ENCODE measurements at places on chromosomes 7 and 10.
A peak's percentile ranks its signal among the peaks of the same experiment; 100 is the strongest.

DNA sequence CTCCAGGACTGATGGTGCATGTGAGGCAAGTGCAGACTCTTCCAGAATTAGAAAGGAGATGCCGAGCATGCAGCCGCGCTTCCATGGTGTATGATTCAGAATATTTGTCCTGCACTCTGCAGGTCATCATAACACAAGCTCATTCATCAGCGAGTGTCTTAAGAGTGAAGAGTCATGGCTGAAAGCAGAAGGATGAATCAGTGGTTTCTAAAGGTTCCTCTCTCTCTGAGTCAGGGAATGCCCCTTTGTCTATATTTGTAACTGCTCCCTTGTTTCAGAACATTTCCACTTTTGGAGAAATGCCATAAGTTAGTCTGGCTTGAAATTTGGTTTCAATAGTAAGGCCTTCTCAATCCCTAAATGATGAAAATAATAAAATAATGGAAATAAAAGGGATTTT, 52.3 kb downstream of the HECW1 start:
- DNase-seq, result no peak

- no peak for DNase-seq
These were observed 657.7 kb upstream of the MBL2 start for GRCh38 chr10:53430127-53430891.

DNA sequence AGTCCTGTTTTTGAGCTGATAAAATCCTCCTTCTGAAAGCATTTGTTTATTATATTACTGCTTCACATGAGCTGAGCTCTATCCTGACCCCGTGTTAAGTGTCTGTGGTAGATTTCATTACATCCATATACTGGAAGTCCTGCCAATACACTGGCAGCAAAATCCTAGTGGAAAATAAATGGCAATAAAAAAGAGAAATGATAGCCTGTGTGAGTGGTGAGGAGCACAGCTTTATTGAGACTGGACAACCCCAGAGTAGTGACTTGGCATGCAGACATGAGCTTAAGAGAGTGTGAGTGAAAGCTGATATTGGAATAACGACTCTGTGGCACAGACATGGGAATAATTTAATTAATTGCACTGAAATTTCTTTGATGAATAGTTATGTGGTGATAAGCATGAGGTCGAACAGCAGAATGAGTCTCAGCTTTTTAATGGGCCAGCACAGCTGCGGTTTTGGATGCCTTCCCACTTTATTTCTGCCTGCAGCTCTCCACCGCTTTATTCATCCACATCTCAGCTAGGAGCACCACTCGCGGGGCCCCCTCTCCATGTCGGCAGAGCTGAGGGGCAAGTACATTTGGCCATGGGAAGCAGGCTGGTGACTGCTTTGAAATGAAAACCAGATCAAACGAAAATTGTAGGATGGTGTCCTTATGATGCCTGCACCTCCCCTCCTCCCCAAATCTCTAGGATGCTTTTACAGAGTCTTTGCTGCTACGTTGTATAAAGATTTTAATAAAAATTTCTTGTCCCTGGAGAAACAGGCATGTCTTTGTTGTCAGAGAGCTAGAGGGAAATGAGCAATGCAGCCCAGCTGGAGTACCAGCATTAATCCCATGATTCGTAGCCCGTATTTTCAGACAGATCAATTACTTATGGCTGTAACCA, 494.3 kb downstream of the AUTS2 start:
- DNase-seq, result no peak

DNA sequence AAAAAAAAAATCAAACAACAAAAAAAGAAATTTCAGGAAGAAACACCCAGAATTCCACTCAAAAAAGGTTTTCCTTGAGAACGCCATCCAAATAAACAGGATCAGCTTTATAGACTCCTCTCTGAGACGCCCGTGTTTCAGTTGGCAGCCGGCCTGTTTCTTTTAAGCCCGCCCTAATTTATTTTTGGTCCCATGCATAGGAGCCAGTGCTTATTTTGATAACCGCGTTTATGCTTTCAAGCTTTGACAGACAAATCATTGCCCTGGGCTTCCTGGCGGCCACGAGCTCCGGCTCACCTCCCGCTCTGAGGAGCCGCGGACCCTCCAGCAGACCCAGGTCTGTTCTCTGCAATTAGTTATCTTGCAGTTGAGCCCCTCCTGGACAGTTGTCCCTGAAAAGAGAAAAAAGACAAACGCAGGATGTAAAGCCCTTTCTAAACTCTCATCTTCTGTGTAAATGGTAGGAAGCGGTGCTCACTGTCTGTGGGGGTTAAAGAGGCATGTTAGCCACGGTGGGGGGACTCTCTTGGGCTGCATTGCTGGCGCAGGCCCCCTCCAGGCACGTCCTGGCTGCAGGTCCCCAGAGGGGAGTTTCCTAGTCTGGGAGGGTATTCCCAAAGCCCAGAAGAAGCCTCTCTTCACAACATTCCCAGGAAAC, 22.2 kb upstream of the UNCX start:
- DNase-seq, result no peak

GRCh38 chr7:66013938-66014337, 31.9 kb upstream of the GUSB start:
- DNase-seq, result no peak

- no peak for DNase-seq
These were observed 785 bp downstream of the WDR86 start for GRCh38 chr7:151408839-151409666.

GRCh38 chr7:117478836-117479224, 995 bp upstream of the CFTR start:
- DNase-seq, result no peak

DNA sequence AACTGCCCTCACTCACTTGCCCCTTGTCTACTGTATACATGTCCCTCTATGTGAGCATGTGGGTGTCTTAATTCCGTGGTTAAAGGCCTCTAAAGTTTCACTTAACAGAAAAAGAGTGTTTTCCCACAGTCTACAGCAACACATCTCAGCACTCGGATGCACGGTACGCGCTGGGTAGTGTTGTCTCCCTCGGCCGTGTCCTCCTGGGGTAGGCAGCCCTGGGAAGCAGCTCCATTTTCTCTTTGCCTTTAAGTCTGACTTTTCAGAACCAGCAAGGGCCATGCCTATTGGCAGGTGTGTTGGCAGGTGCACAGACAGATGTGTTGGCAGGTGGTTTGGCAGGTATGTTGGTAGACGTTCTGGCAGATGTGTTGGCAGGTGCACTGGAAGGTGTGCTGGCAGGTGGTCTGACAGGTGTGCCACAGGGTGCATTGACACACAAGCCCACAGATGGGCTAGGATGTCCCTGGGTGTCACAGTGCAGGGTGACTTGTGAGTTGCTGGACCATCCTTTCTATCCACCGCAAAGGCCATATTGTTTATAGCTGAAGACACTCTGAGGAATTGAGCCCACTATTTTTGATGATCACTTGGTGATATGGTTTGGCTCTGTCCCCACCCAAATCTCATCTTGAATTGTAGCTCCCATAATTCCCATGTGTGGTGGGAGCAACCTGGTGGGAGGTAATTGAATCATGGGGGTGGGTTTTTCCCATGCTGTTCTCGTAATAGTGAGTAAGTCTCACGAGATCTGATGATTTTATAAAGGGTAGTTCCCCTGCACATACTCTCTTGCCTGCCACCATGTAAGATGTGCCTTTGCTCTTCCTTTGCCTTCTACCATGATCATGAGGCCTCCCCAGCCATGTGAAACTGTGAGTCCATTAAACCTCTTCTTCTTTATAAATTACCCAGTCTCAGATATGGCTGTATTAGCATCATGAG, 296.9 kb downstream of the TNS3 start:
- DNase-seq, result no peak

- DNase-seq, result no peak
These were observed 5.4 kb downstream of the TNRC18 start for GRCh38 chr7:5418285-5418582.

DNA sequence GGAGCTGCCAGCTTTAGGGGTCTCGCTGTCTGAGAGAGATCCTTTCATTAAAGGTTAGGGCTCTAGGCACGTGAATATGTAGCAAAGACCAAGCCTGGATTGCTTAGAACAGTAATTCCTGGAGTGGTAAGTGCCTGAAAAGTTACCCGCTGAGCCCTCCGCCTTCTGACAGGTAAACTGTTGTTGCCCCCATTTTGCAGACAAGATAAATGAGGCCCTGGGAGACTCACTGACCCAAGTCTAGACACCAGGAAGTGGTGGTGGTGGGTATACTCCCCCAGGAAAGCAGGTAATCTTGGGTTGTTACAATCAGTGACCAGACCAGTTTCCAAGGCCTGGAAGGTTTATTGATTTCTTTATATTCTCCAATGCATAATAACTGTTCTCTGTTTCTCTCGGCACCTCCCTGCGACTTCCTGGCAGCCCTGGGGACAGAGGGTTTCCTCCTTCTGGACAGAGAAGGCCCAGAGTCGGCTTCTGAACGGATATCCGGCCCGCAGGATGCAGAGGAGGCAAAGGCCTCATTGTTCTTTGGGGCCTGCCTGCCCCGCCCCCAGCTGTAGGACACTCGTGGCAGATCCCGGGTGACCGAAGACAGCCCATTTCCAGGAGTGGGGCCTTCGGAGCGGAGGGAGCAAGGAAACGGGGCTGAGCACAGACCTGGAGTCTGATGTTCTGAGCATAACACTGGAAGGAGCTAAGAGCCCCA, 1.3 kb upstream of the GRK5 start:
- no peak for DNase-seq

DNA sequence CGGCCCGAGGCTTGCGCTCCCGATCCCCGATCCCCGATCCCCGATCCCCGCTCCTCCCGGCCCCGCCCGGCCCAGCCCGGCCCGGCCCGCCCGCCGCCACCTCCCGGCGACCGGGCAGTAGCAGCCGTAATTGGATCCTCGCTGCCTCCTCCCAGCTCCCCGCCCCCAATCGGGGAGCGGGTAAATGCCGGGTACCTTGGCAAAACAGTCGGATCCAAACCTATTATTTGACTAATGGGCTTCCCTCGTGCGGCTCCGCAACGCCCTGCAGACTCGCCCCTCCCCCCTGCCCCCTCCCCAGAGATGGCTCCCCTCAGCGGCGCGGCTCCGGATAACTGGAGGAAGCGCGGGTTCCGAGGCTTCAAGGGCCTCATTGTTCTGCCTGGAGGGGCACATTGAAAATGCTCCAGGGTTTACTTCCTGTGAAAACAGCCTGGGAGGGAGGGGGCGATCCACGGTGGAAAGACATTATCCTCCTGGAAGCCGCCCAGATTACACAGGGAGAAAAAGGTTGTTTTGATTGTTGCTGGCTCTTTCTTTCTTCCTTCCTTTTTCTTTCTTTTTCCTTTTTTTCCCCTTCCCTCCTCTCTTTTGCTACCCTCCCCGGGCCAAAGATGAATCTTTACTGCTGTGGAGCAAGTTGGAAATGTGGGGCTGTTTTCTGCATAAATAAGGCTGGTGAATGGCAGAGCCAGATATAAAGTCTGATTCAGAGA, 94.7 kb upstream of the ZMIZ1 start:
- DNase-seq, result peak; percentile 10

- no peak for DNase-seq
These were observed 1.2 kb upstream of the SP8 start for GRCh38 chr7:20787660-20788419.

DNA sequence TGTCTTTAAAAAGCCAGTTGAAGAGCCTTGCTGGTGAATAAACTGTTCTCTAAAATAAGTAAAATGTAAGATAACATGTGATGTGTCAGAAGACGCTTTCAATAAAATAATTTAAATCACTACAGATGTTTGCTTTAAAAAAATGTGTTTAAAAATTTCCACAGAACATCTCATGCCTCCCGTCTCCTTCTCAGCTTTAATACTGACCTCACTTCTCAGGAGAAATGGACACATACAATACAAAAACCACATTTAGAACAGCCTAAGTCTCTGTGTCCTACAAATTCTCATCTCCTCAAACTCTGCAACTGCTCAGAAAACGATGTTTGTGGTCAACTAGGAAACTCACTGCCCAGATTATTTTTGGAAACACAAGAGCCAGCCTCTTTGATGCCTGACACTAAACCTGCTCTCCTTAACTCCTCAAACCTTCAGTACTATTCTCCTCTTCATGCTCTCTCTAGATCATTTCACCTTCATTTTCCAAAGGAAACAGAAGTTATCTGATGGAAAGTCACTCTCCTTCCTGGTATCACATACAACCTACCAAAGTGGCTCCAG, 120.3 kb downstream of the ZNF438 start:
- DNase-seq, result no peak

- no peak for DNase-seq
These were observed 17.0 kb downstream of the PNLIPRP3 start for GRCh38 chr10:116444527-116445142.

DNA sequence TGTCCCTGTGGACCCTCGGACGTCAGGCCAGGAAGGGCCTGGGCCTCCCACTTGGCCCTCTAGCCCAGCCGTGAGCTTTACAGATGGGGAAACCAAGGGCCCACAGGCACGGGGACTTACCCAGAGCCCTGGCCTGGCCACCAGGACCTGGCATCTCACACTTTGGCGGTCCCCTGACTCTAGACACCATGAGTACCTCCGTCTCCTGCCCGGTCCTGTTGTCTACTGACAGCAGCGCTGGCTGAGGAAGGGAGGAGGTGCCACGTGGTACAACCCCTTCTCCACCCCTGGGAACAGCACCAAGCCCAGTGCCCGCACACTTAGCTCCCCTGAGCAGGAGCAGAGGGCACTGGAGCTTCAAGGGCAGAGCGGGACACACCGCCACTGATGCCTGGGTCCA, 26.1 kb downstream of the ADGRA1 start:
- DNase-seq, result no peak

- no peak for DNase-seq
These were observed 68.8 kb upstream of the INSIG1 start for GRCh38 chr7:155228894-155229293.

DNA sequence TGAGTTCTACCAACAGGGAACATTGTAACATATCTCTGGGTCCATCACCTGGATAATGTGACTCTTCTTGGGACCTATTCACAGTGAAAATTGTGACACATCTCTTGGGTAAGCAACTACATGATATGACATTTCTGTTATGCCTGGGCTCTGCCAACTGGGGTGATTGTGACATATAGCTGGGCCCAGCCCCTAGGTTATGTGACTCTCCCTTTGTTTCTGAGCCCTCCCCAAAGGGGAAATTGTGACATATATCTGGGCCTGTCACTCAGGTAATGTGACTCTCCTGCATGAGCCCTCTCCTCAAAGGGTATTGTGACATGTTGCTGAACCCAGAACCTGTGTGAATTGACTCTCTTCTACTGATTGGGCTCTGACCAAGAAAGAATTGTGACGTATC, 22.4 kb upstream of the ZNF107 start:
- no peak for DNase-seq
